ENCODE measurements at places on chromosomes 4 and X.

DNA sequence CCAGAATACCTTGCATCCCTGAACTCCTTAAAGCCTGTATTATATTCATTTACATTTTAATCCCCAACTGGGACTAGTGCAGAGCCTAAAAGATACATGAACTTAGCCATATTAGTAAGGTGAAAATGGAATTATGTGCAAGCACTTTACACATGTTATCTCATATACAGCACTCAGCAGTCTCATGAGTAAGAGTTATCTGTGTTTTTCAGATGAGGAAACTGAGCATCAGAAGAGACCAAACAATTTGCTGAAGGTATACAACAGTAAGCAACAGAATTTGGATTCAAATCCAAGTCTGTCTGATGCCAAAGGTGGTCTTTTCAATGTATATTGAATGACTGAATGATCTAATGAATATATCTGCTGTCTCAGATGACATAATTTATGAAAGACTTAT, 12.3 kb downstream of the ATP7A start:
- DNase-seq = no peak

GRCh38 chr4:122163767-122164166, 11.6 kb downstream of the BLTP1 start:
- DNase-seq = no peak

- peak; percentile 30 for DNase-seq
Measured at GRCh38 chr4:37890801-37891259, at the start of gene TBC1D1. Gene TBC1D1, plus strand, starts transcription at chr4:37891084. Its CDS starts 11,012 bp downstream, at chr4:37902096.

DNA sequence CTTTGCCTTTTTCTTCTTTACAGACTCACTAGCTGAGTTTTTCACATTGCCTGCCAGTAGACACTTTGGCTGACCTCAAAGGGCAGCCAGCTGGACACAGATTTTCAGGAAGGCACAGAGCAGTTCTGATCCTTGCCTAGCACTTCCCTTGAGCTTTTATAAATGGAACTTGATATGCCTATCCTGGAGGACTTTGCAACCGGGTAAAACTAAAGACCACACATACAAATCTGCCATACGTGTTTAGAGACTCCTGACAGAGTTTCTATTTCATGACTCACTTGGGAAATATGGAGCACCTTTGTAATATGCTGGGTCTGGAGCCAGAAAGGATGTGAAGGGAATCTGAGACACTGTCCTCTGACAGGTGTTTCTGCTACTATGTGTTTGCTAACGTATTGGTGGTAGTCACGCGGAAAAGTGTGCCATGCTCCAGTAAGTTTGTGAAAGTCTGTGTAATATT, 56.7 kb upstream of the RASSF6 start:
- DNase-seq = peak; percentile 8

DNA sequence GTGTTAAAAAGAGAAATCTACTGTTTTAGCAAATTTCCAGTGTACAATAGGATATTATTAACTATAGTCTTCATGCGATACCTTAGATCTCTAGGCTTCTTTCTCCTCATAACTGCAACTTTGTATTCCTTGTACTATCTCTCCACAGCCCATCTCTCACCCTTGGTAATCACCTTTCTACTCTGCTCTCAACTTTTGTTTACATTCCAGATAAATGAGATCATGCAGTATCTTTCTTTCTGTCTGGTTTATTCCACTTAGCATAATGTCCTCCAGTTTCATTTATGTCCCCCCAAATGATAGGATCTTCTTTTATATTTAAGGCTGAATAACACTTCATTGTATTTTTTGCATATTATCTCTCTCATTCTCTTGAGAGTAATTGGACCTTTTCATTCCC, 165.5 kb downstream of the HS3ST1 start:
- DNase-seq = no peak

DNA sequence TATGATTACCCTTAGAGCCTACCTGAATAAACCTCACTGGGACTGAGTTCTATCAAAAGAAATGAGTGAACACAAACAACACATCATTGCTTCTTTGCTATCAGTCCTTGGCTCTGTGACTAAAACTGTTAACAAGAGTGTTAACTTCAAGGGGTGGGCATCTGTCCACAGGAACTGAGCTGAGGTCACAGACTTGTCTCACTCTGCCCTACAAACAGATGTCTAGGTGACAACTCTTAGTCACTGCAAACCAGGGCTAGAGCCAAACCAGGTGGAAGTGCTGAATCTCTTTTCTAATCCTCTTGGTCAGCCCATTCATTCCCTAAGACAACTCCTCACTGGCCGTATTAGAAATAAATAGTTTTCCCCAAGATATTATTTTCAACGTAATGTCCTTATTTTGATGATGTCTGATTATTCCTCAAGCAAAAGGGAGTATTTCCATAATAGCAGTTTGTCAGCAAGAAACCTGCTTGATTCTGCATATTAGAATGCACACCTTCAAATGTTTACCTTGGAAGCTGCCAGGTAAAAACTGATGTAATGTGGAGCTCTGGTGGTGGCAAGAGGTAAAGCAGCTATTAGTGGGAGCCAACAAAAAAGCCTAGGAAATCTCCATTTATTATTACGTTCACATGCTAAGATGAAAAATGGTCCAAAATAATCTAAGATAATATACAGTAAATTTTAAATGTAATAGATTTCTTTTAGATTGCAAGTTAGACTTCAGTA, 4.0 kb downstream of the COL25A1 start:
- DNase-seq = no peak
